ENCODE measurements at places on chromosomes 11 and 22.
A peak's percentile ranks its signal among the peaks of the same experiment; 100 is the strongest.

DNA sequence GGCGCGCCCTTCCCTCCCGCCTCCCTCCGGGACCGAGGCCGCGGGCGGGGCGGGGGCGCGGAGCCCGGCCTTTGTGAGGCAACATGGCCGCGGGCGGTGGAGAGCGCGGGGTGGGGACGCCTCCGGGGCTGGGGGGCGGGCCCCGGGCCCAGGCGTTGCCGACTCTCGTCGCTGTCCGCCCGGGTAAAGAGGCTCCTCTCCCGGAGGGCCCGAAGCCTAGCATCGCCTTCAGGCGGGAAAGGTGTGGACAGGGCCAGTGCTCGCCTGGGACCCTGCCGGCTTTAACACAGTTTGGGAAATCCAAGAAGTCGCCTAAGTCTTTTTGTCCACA, 369 bp downstream of the DGCR8 start:
- peak; percentile 64 for DNase-seq

- DNase-seq: no peak
Measured at GRCh38 chr11:74268456-74268855, 43.0 kb downstream of the P4HA3 start.

- no peak for DNase-seq
Measured at GRCh38 chr11:73972187-73972586, 10.5 kb downstream of the UCP2 start.

DNA sequence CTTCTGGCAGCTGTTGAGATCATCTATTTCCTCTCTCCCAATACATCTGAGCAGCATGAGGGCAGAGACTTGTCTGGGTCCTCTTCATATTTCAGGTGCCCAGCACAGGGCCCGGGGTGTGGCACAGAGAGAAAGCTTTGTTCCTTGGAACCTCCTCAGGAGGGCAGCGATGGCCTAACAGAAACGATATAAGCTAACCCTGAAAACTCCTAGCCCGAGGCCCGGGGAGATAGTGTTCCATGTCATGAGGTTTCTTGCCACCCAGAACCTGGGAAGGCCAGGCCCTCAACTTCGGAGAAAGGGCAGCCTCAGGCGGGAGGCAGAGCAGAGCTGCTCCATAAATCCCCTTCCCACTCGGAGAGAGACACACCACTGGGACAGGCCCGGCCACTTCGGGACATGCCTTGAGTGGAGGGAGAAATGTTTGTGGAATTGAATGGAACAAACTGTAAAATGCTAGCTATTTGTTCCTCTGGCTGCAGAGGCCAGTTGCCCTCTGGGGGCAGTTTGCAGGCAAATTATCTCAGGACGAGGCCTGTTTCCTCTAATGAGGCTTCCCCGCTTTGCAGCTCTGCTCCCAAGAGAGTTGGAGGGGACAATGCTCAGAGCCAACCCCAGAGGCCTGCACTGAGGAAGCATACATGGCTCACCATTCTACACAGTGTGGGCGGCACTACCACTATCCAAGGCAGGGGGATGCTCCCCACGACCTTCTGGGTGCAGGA, 11.6 kb downstream of the ARRB1 start:
- DNase-seq: no peak

GRCh38 chr22:47445716-47446290, 683.4 kb downstream of the TBC1D22A start:
- DNase-seq: no peak

DNA sequence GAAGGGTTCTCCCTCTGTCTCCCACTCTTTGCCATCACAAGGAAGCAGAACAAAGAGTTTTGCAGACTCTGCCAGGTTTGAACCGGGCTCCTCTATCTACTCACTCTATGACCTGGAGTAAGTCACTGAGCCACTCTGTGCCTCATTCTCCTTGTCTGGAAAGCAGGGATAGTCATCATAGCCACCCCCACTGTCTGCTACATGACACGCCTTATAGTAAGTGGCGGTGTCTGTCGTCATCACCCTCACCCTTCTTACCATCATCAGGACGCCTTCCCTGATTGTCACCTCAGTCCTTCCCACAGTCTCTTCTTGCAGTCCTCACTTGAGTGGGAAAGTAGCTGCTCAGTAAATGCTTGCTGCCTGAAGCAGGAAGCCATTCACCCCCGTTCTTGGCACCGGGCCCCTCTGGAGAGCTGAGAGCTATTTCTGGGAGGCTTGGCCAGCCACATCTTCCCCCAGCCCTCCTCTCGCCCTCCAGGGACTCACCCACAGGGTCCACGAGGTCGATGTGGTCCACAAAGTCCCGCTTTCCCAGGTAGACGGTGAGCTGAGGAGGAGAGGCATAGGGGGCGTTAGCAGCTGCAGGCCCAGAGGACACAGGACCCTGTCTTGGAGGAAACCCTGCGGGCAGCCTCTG, 46.4 kb downstream of the TPBGL start:
- no peak for DNase-seq

- DNase-seq: no peak
Measured at GRCh38 chr11:111350811-111351210, 28.3 kb downstream of the POU2AF1 start.

DNA sequence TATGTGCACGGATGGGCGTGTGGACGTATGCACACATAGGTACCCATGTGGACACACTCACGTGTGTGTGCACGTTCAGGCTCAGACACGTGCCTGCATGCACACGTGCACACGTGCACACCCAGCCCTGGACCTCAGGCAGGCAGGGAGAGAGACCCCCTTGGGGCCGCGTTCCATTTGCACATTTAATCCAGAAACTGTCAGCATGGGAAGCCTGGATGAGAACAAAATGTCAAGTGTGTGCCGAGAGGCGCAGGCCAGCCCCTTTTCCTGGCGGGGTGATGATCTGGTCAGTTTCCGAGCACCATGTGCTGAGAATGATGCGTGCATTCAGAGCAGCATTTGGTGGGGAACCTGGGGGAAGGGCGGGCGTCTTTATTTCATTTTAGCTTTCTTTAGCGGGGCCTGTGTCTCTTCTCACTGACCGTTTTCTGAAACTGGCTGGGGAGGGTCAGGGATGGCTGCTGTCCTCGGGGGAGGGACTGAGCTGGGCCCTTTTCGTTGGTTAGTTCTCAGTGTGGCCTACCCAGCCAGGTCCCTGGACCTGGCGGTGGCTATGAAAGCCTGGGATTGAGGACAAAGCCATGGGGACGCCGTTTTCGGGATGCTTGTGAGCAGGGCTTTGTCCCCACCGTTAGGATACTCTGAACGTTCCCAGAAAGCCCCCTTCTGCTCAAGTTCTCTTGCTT, 96.3 kb downstream of the KCNQ1 start:
- no peak for DNase-seq

DNA sequence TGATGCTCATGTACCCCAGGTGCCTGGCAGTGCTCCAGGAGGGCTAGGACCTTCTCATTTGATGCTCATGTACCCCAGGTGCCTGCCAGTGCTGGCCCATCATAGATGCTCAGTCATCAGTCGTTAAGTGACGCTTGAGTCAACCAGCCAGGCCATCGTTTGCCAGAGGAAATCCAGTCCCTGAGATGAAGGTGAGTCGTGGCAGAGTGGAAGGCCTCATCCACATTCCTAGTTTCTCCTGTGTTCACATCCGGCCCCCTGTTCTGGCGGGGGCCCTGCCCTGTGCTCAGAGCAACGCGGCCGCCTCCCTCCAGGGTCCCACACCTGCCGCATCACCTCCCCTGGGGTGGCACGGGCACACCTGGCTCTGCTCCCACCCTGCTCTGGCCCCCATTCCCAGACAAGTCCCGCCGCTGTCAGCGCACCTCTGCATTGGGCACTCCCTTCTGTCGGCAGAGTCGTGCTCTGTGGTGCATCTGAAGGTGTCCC, 279.9 kb downstream of the BRD1 start:
- no peak for DNase-seq

- DNase-seq: no peak
Measured at GRCh38 chr11:127651888-127652221, 651.3 kb upstream of the KIRREL3 start.

GRCh38 chr22:33756508-33756949, 163.7 kb downstream of the LARGE1 start:
- DNase-seq: no peak

- no peak for DNase-seq
Measured at GRCh38 chr11:9095421-9095820, 4.0 kb upstream of the SCUBE2 start.

- no peak for DNase-seq
Measured at GRCh38 chr22:25818541-25818940, 76.6 kb downstream of the MYO18B start.

DNA sequence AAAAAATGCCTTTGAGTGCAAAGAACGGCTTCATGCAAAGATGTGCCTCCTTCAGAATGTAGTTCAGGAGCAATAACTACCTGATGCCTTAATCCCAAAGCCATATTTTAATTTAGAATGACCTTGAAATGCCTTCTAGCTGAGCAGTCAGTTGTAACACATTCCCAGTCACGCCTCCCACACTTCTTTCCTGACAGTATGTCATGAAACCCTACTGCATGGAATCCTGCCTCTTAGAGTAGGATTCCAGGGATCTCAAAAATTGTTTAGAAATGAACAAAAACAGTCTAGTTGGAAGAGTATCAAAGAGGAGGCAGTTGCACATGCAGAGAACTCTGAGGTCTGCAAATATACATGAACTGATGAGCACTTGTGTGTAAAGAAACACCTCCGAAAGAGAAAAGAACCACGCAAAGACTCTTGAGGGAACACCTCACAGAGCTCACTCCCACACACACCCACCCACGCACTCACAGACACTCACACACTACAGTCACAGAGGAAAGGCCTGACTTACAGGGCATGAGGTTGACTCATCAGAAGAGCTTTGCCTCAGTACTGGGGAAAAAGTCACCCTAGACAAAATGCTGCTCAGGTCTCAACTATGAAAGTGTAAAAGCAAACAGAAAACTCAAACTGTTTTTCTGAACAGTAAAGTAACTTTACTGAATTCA, 77.4 kb downstream of the GGTLC2 start:
- peak; percentile 69 for DNase-seq

- DNase-seq: no peak
Measured at GRCh38 chr22:31639436-31640039, 22.5 kb downstream of the PISD start.

GRCh38 chr22:28714043-28714628, 27.5 kb downstream of the CHEK2 start:
- no peak for DNase-seq

GRCh38 chr11:66848671-66849500, 5.6 kb downstream of the RCE1 start:
- DNase-seq: peak; percentile 3

DNA sequence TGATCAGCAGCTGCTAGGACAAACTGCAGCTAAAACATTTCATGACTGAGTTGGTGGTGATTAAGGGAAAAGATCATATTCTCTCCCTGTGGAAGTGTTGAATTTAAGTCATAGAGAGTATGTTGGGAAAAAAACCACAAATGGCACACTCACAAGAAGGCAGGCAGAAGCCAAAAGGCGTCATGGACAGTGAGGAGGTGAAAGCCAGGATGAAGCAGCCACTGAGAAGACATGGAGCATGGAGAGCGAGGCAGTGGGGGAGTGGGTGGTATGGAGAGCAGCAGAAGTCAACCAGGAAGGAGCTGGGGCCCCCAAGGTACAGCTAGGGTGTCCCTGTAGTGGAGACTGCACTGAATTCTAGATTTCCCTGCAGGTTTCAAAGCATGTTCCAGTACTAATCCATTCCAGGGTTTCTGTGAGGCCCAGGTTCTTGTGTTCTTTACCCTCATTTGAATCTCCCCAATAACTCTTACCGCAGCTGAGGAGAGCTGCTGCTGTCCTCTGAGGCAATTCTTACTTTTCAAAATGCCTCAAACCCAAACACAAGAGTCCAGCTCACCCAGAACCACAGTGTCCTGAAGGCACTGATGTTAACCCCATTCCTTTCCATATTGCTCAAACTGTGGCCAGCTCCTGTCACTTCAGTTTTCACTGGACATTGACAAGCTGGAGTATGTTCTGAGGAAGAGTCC, 191.8 kb upstream of the E2F8 start:
- no peak for DNase-seq

GRCh38 chr22:19336133-19337075, 44.9 kb upstream of the CLTCL1 start:
- DNase-seq: no peak

DNA sequence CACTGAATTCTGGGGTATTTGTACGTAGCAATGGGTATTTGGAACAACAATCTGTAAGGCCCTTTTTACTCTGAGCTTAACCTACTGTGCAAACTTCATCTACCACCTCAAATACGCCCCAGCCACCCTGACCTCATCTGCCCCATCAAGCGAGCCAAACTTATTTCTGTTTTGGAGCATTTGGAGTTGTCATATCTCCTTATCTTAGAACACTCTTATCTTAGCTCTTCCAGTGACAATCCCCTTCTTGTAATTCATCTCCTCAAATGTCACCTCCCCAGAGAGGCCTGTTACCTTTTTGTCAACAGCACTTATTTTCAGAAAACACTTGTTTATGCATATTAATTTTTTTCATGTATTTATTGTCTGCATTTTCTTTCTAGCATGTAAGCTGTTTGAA, 4.7 kb upstream of the MSANTD2 start:
- no peak for DNase-seq

DNA sequence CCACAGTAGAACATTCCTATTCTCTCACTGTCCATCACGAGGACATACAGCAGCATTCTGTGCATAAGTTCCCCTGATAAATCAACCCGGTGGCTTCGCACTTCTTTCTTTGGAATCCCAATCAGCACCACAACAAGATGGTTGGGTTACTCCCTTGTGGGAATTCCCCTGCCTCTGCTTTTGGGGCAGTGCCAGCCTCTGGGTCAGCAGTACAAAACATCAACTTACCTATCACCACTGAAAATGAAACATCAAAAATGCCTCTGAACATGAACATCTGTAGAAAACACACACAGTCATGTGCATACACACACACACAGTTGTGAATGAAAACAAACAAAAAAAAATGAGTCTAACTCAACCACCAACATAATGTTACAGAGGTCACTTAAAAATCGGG, 79.3 kb downstream of the KCNA4 start:
- no peak for DNase-seq

DNA sequence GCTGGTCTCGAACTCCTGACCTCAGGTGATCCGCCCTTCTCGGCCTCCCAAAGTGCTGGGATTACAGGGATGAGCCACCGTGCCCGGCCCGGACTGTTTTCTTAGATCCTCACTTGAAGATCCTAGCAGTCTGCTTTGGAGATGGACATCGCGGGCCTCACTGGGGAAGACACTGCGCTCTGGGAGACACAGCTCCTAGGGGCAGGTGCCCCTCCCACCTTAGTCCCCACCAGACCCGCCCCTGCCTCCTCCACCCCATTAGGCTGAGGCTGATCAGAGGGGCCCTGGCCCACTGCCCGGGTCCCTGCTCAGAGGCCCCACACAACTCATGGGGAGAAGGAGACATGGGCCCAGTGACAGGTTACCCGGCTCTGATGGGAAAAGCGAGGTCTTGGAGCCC, 11.3 kb upstream of the LTO1 start:
- no peak for DNase-seq

DNA sequence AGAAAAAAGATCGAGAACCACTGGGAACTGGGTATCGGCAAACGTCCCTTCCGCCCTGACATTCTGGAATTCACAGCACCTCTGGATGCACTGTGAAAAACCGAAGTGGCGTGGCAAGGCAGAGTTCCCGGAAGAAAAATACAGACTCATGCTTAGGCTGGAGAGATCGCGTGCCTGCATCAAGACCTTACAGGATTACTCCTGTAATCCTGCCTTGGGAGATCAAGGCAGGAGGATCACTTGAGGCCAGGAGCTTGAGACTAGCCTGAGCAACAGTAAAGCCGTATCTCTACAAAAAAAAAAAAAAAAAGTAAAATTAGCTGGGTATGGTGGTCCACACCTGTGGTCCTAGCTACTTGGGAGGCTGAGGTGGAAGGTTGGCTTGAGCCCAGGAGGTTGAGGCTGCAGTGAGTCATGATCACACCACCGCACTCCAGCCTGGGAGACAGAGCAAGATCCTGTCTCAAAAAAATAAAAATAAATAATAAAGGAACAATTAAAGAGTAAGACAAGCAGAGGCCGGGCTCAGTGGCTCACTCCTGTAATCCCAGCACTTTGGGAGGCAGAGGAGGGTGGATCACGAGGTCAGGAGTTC, 19.9 kb upstream of the TEF start:
- no peak for DNase-seq
